ENCODE measurements at places on chromosomes 1 and 21.
A peak's percentile ranks its signal among the peaks of the same experiment; 100 is the strongest.

- no peak for DNase-seq
These were observed 6.6 kb downstream of the CFAP141 start for GRCh38 chr1:154199563-154199879.

DNA sequence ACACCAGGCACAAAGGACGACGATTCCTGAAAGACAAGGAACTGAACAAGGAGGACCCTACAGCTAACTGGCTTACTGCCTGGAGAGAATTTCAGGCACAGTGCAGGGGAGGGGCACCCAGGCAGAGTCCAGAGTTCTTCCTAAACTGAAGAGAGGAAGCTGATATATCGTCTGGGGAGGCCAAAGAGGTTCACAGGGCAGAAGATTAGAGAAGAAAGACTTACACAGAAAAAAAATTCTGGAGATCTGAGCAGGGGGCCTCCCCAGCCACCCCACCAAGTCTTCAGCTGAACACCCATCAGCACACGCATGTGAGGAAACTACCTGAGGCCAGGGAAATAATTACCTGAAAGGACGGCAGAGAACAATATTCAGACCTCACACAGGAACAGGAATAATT, 24.6 kb downstream of the SORT1 start:
- DNase-seq = no peak

GRCh38 chr1:78651241-78651640, 1.6 kb downstream of the IFI44 start:
- no peak for DNase-seq

DNA sequence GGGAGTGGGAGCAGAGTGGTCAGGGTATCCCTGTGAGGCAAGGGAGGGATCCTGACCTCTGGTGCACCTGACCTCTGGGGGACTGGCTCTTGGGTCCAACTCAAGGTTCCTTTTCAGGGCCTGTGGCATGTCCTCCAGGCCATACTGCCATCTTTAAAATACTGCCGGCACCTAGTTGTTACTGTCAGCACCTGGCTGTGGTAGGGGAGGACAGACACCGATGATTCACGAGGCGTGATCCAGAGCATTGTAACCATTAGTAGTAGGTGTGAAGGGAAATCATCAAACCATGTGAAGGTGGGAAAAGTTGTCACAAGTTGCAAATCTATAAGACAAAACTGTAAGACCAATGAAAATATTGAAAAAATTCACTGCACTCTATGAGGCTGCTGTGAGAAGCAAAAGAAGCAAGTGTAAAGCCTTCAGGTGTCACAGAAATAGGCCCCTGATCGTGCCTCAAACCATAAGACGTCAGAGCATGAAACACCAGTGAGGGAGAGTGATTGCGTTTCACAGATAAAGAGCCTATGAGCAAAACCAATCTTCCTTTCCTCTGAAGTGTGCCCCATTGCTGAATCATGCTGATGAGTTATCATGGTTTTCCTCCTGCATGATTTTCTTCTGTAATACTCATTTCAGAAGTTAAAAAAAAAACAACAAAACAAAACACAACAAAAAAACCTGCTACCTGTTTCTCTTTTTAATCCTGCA, 55.3 kb downstream of the CDC7 start:
- DNase-seq = peak; percentile 58

DNA sequence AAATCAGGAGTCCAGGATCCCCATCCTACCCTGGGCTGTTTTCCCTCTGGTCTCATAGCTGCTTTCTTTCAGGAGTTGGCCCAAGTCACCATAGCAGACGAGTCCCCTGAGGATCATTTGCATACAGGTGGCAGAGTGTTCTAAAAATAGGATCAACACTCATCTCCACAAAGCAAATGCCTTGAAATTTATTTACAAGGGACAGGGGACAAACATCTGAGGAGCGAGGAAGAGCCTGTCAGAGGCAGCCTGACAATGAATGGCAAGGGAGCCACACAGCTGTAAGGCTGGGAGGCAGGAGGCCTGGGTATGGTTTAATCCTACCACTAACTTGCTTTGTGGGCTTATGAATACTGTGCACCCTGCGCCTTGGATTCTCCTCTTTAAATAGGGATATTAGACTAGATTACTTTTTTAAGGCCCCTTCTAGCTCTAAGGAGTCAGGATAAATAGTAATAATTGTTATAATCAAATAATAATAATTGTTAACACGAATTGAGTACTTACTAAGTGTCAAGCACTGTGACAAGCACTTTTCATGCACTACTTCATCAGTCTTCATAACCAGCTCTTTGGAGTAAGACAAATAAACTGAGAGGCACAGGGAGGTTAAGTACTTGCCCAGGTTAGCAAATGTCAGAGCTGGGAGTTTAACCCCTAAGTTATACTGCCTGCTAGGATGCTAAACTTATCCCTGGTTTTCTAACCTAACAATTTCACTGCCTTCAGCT, 34.5 kb downstream of the RAB3B start:
- DNase-seq = no peak

GRCh38 chr1:71986160-71986559, 296.2 kb downstream of the NEGR1 start:
- no peak for DNase-seq

- DNase-seq = no peak
These were observed 39.6 kb downstream of the GREM2 start for GRCh38 chr1:240572328-240572727.

- peak; percentile 58 for DNase-seq
These were observed 37.3 kb downstream of the RGL1 start for GRCh38 chr1:183841950-183842794.

DNA sequence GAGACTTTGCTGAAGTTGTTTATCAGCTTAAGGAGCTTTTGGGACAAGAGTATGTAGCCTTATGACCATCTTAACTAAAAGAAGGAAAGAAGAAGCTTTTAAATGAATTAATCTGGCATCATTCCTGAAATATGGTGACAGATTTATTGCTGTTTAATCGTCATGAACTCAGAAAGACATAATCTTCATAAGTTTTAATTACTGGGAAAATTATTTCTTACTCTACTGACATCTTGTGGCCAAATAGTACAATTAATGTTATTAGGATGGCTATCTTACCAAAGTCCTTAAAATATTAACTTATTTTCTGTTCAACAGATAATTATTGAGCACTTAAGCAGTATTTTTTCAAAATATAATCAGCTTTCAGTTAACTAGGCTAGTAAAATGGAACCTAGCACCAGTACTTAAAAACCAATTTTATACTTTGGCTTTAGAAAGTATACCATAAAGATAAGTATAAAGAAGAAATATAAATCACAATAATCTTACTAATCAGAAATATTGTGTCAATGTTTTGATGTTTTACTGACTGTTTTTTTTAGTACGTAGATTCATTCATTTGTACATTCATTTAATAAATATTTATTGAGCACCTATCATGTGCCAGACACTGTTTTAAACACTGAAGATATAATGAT, 34.7 kb upstream of the GPR25 start:
- peak; percentile 46 for DNase-seq

GRCh38 chr21:45219517-45219916, 68.2 kb downstream of the POFUT2 start:
- peak; percentile 22 for DNase-seq

DNA sequence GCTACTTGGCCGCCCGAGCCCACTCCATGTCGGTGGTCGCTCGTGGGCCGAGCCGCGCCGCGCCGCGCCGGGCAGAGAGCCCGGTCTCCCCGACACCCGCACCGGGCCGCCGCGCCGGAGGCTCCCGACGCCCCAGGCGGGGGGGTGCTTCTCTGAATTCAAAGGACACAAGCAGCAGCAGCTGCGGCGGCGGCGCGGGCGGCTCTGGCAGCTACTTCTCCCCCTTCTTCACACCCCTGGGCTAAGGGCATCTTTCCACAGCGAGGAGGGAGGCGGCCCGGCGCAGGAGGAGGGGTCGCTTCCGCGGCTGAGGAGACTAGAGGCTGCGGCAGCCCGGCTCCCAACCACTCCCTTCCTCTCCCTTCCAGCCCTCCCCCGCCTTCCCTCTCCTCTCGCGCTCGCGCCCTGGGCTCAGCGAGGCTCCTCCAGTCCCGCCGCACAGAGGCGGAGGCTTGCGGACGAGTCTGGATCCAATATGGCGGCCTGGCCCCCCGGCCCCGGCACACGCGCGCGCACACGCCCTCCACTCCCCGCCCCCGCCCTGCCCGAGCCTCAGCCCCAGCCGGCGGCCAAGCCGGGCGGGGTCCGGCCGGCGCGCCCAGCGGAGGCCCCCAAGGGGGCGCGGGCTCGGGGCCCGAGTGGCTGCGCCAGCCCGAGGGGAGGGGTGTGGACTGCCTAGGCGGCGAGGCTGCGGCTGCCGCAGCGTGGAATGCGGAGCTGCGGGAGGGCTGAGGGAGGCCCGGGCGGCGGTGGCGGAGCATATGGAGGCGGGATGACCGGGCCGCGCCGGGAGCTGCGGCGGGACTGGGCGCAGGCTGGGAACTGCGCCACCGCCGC, at the start of gene CDC42BPA:
Gene CDC42BPA (minus strand): TSS at position 477 of the 837 bp plus-strand sequence. CDS start 1,310 bp downstream, outside the sequence.
- peak; percentile 88 for DNase-seq
